ENCODE measurements at places on chromosomes 7 and 10. TPM values are rescaled to one million over a fixed set of nuclear protein-coding genes. Genes with fewer than 3 reads are reported as not detected.

DNA sequence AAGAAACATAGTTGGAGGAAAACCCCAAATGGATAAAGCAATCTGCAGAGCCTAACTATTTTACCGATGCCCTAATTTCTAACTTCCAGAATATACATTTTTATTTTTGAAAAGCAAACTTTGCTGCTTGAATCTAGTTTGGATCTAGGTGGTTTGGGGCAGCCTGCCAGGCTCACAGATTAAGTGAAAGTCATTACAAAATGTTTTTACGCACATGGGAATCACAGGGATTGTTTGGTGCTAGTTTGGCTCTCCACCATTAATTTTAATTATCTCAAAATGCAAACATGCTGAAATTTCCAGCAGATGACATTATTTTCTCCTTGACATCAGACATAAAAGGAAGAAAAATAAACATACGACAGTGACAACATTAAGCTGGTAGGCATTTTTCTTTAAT is 166.7 kb upstream of the INHBA start:
- no peak for DNase-seq

GRCh38 chr7:100837099-100837836 is 9.9 kb upstream of the EPHB4 start:
- DNase-seq, result peak; percentile 81

DNA sequence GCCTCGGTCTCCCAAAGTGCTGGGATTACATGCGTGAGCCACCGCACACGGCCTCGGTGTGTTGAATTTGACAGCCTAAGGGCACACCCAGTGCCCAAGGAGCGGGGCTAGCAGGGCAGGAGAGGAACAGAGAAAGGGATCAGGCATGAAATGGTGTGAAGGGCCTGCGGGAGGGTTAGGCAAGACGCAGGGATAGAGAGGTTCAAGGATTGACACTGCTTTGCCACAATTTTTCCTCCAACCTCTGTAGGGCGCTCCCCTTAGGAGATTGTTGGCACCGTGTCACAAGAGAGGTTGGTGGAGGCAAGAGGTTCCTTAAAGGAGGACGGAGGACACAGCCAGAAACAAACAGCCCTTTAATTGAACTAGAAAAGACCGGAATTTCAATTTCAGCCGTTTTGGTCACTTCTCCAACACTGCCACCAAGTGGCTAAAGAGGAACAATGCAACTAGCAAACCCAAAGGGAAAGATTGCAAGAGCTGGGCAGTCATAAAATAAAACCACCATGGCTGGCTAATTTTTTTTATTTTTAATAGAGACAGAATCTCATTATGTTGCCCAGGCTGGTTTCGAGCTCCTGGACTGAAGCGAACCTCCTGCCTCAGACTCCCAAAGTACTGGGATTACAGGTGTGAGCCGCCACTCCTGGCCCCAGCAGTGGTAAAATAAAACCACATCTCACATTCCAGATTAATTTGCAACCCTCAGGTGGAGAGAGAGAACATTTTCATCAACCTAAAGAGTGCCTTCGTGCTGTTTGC is 6.9 kb upstream of the CREB3L2 start:
- no peak for DNase-seq

GRCh38 chr10:113320987-113321386 is 231.9 kb upstream of the HABP2 start:
- no peak for DNase-seq

- no peak for DNase-seq
These were observed 725.4 kb downstream of the PHTF2 start for GRCh38 chr7:78523930-78524329.

DNA sequence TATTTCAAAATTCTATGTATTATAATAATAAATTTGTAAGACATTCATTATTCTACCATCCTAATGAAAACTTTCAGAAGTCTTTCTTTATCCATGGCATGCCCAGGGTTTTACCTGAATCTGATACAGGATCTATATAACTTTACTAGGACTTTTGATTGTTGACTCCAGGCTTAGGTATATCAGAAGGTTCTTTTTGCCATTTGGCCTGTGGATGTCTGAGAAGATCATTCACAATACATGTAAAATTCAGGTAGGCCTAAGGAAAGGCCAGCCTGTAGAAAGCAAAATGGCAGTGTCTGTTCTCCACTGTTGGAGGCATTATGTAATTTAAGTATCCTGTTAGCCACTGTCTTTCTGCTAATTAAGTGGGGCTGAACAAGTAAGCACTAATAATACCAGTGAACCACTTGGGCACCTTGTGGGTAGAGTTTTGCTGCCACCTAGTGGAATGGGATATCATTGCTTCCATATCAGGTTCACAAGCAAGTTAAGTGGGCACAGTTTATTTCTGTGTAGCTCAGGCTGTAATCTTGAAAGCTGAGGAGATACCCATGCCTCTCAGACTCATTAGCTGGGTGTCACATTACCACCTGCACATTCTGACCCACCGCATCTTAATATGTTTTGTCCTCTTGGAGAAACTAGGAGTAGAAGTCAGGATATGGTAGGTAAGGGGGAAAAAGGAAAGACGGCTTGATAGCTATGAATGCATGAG is 105.5 kb downstream of the SEPTIN7 start:
- peak; percentile 72 for DNase-seq

GRCh38 chr7:106944035-106944665 is 79.1 kb downstream of the PIK3CG start:
- DNase-seq, result no peak

- DNase-seq, result peak; percentile 83
These were observed 26.5 kb downstream of the NUB1 start for GRCh38 chr7:151368136-151368571.

Gene ARHGEF5
- 3.8 TPM for total RNA-seq

DNA sequence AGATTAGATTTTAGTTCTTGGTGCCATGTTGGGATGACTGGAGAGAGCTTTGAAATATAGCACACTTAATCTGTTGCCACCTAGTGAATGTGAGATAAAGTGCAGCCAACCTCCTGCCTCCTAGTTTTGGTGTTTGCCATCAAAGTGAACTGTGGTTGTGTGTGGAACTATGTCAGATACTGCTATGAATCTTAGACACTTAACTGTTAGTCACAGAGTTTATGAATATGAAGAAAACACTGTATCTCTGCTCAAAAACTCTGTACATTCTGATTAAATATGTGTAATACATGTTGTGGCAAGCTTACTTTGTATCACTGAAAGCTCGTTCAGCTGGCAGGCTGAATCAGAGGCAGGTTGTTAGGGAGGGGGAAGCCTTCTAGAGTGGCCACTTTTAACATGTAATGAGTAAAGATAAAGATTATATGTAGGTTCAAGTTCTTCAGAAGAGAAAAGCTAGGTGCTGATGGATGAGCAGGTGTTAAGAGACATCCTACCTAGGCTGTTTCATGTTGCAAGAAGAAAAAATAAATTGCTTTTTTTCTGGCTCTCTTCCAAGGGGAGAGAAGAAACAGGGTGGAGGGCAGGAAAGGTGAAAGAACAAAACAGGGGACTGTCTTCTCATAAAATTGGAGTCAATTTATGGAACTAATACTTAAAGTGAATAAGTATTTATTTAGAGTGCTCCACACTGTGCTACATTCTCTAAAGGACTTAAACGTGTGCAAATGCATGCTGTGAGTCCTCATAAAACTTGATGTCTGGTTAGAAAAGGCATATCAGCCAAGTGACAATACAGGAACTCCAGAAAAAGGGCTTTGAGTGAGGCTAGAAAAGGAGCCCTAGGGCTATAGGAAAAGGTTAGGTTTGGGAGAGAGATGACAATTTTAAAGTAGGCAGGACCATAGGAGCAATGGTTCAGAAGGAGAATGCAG is 14.1 kb upstream of the LAMB1 start:
- DNase-seq, result no peak

Measured in natural killer cell treated with Interleukin-12 subunit alpha and Interleukin-12 subunit beta and Interleukin-15 and Interleukin-18, amount 100 ng/mL, for 72 hours (primary cell).